CD4-positive, alpha-beta T cell treated with Interferon gamma for 1 hour (primary cell): ENCODE measurements at places on chromosomes 2 and 18.

- no peak for DNase-seq
Measured at GRCh38 chr18:11821643-11822237, 29.5 kb upstream of the CHMP1B start.

DNA sequence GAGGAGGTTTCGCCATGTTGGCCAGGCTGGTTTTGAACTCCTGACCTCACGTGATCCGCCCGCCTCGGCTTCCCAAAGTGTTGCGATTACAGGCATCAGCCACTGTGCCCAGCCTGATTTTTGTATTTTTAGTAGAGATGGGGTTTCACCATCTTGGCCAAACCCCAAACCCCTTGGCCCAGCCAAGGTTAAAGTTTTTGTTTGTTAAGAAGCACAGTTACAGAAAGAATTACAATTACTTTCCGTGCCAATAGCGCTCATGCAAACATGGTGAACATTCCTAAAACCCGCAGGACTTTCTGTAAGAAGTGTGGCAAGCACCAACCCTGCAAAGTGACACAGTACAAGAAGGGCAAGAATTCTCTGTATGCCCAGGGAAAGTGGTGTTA, 26.1 kb downstream of the ITSN2 start:
- no peak for DNase-seq

GRCh38 chr2:99256677-99257076, 1.2 kb upstream of the LYG2 start:
- no peak for DNase-seq

DNA sequence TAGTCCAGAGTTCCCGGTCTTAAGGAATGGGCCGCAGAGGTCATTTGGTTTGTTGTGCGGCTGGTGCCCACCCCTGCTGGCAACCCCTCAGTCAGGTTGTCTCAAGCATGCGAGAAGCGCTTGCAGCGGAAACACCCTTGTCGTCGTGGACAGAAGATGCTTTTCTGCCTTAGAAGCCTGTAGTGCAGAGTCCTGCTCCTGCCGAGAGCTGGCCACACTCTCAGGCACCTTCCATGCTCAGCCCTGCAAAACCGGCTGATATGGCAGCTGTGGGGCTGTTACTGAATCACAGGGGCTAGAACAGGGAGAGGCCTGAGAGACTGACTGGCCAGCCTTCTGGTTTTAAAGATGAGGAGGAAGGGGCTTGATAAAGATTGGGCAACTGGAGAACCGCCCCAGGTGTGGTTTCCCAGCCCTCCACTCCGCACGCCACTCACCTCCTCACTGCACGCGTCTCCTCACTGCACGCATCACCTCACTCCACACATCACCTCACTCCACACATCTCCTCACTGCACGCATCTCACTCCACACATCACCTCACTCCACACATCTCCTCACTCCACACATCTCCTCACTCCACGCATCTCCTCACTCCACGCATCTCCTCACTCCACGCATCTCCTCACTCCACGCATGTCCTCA, 103.6 kb downstream of the USP40 start:
- DNase-seq = no peak

- no peak for DNase-seq
Measured at GRCh38 chr2:50333529-50334228, 698.3 kb downstream of the NRXN1 start.

DNA sequence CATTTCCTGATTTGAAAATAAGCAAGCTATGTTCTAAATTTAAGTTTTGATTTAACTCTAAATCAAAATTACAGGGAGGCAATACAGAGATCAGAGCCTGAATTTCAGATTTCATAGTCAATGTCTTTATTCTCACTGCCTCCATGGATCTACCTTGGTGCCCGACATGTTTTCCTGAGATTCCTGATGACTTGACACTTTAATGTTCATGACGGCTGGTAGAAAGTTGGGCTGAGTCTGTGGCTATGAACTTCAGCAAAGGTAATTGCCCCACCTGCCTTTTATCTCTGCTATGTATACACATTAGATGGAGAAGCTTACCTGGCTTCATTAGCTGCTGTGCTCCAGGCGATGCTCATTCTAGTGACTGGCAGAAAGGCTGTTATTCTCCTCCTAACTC, 1390.5 kb upstream of the CELF4 start:
- no peak for DNase-seq

DNA sequence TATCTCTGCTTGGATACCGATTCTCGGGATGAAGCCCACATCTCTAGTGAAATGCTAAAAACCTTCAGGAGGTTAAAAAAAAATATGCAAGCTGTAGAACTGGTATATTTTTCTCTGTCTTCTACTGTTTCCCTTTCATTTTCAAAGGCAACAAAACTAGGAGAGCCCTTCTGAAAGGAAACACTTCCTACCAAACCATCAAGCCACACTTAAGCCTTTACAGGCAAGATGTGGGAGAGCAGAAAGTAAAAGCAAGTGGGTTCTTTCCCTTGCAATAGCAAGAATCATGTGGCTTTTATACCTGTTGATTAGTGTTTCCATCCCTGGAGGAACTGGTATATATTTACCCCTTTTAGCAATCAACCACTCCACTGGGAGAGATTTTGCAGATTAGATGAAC, 147.9 kb upstream of the ACAA2 start:
- no peak for DNase-seq

- DNase-seq = peak; percentile 83
Measured at GRCh38 chr2:85852937-85853498, 35.8 kb downstream of the ST3GAL5 start.

DNA sequence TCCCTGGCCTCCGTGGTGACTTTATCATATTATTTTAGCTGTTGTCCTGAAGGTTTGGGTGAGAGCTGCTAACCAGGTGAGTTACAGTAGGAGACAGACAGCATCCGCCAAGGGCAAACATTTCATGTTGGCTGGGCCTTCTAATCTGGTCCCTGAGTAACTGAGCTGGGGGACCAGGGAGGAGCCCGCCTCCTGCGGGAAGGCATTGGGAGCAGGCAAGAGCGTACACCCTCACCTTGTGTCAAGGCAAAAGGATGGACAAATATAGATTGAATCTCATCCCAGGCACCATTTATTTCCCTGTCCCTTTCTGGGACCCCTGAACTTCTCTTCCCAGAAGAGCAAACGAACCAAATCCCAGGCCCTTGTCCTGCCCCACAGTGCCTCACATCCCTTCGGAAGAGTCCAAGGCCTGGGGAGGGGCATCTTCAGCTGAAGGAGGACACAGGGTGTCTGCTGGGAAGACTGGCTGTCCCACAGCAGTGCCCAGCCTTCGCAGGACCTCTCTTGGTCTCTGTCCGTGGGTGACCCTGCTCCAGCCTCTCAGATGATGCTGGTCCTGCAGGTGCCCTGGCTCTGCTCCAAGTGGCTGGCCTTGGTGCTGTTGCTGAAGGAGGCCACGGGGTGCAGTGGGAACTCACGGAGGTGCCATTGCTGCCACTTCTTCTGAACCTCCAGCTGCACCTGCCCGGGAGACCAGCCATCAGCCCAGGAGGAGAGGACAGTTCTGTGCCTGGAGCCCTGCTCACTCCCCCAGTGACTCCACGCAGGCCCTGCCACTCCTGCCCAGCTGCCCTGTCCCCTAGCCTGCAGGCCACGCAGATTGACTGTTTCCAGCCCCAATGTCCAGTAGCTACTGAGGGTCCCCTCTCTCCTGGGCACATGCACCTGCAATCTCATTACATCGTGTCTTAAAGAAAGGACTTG, 8.2 kb downstream of the TMEM37 start:
- DNase-seq = no peak

- DNase-seq = no peak
Measured at GRCh38 chr2:38421274-38422056, 44.4 kb upstream of the ATL2 start.

DNA sequence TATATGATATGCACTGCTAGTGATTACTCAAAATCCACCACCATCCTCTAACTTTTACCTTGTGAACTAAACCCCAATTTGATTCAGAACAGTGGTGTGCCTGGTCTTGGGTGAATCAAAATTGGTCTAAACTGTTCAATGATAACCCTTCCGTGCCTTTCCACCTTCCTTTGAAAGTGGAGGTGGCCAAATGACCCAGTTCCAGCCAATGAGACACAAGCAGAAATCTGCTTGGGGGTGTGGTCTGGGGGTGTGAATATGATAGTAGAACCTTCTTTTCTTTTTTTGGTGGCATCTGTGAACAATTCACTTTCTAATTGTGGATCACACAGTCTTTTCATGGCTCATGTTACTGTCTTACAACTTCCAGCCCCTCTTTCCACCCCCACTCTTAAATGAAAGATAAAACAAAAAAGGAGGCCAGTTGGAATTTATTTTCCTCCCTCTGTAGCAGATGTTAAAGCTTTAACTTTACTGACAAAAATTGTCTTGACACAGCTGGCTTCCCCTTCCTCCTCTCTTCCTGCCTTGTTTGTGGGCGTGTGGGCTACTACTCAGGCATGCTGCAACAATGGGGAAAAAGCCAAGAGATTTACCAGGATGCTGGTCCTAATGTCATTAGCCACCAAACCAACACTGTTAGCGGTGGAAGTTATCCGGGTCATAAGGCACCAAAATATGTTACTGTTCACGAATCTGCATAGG, 58.8 kb upstream of the ANKRD44 start:
- DNase-seq = no peak

GRCh38 chr2:104476075-104476474, 377.8 kb upstream of the POU3F3 start:
- no peak for DNase-seq

DNA sequence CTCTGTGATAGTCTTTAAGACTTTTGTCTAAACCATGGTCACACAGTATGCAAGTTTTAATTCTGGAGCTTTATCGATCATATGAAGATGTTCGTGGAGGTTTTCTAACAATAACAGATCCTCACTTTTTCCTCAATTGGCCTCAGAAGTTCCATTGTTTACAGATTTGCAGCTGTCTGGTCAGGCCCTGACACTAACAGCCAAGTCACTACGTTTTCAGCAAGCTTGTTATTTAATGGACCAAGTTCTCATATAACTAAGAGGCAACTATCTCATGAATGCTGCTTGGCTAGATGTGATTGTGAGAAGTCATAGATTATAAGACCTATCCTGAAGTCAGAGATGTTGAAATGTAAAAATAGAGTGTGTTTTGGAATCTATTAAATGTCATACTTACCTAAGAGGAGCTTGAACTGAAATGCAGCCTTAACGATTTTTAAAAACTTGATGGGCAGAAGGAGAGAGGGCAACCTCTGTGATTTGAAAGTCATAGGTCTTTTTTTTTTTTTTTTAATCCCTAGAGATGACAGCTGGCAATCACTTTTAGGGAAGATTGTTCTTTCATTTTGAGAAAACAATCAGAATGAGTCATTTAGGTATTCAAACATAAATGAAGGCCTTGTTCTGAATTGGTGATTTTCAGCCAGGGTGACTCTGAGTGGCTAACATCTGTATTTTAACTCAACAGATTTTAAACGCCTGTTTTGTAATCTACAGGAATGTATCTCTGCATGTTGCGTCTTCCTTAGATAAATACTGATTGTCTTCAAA, 48.4 kb upstream of the NEMP2 start:
- DNase-seq = no peak

DNA sequence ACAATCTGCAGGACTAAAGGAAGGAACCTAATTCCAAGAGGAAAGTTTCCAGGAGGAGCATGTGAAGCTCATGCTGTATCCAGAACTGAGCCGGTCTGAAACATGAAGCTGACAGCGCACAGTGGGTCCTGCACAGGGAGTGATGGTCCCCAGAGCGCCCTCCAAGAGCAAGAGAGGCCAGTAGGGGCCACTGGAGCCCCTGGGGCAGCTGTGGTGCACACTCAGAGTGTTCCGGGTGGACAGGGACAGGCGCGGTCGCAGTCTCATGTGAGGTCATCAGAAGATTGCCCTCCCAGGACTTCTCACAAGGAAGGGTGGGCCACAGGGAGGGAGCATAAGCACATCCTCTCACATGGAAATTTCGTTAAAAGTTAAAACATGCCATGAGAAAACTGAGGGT, 355.9 kb downstream of the EIPR1 start:
- no peak for DNase-seq

GRCh38 chr2:159817283-159817682, 19.3 kb upstream of the CD302 start:
- DNase-seq = no peak
